Stomach (tissue), 19 donors: ENCODE measurements at places on chromosomes 2 and 18. TPM values are rescaled to one million over a fixed set of nuclear protein-coding genes. Genes with fewer than 3 reads are reported as not detected.

Gene SCG2
- polyA plus RNA-seq: 1.2 TPM

Gene CD207
- not detected for polyA plus RNA-seq

Gene ABCG8
- not detected for polyA plus RNA-seq

Gene GPBAR1
- 2.6 TPM for polyA plus RNA-seq

Gene GCC2
- 11.0 TPM for polyA plus RNA-seq

Gene SP3
- polyA plus RNA-seq: 21.1 TPM

Gene LAMA1
- polyA plus RNA-seq: not detected

Gene CUL3
- polyA plus RNA-seq: 72.1 TPM

Gene C2orf72
- 3.3 TPM for polyA plus RNA-seq

Gene CRYBA2
- polyA plus RNA-seq: 7.5 TPM

Gene FAM124B
- polyA plus RNA-seq: 0.25 TPM

Gene POMC
- 2.9 TPM for polyA plus RNA-seq

Gene CMPK2
- 3.1 TPM for polyA plus RNA-seq

Gene SERPINB12
- polyA plus RNA-seq: not detected

Gene LRP1B
- 0.10 TPM for polyA plus RNA-seq

Gene BOLL
- polyA plus RNA-seq: not detected

Gene DHRS9
- 3.5 TPM for polyA plus RNA-seq

Gene SCYGR4
- polyA plus RNA-seq: not detected

Gene PJVK
- 5.3 TPM for polyA plus RNA-seq

Gene STPG4
- not detected for polyA plus RNA-seq

Gene SPATA3
- not detected for polyA plus RNA-seq

Gene RAB12
- polyA plus RNA-seq: 24.3 TPM

Gene CLEC4F
- not detected for polyA plus RNA-seq

Gene GRHL1
- polyA plus RNA-seq: 2.0 TPM

Gene OR6B2
- not detected for polyA plus RNA-seq

Gene ACVR1C
- 0.61 TPM for polyA plus RNA-seq

Gene DPYSL5
- not detected for polyA plus RNA-seq

Gene SERPINB10
- not detected for polyA plus RNA-seq

Gene SIX3
- polyA plus RNA-seq: not detected

Gene UPP2
- not detected for polyA plus RNA-seq

Gene RESP18
- not detected for polyA plus RNA-seq

Gene ZDBF2
- polyA plus RNA-seq: 0.93 TPM

Gene PRSS56
- polyA plus RNA-seq: not detected

Gene RAB6C
- polyA plus RNA-seq: not detected

Gene FRZB
- 5.0 TPM for polyA plus RNA-seq

Gene ADAM23
- polyA plus RNA-seq: 0.85 TPM
